ENCODE measurements at places on chromosomes 3 and 15. TPM values are rescaled to one million over a fixed set of nuclear protein-coding genes. Genes with fewer than 3 reads are reported as not detected.

DNA sequence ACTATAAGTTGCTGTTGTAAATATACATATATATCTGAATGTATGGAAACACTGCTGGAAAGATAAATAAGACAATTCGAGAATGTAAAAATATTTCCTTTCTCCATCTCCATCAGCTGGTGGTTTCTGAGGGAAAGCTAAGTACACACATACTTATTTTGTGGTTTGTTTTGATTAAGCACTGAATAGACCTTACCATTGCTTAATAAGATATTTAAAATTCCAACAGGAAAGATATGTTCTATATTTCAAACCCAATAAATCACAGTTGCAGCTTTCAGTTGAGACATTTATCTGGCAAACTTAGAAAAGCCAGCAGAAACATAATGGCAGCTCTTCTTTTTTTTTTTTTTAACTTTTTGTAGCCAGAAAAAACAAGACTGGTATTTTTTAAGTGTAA, 160.4 kb downstream of the VGLL3 start:
- peak; percentile 14 for DNase-seq

DNA sequence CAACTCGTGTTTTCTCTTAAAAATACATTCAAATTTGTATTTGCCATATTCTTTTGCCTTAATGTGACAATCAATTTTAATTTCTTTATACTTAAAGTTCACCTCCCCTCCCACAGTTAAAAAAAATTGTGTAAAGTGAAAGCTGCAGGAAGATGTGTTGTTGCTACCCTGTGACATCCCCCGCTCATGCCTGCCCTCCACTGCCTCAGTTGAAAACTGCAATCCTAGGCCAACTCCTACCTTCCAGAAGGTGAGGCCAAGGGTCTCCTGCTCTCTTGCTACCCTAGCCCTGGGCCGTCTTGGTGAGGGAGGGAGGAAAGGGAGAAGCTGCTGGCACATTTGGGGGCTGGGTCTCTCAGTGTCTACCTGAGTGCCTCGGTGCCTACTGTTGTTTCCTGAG, 57.0 kb upstream of the CMTM7 start:
- no peak for DNase-seq

GRCh38 chr15:95897651-95898050, 432.8 kb upstream of the NR2F2 start:
- DNase-seq = no peak

DNA sequence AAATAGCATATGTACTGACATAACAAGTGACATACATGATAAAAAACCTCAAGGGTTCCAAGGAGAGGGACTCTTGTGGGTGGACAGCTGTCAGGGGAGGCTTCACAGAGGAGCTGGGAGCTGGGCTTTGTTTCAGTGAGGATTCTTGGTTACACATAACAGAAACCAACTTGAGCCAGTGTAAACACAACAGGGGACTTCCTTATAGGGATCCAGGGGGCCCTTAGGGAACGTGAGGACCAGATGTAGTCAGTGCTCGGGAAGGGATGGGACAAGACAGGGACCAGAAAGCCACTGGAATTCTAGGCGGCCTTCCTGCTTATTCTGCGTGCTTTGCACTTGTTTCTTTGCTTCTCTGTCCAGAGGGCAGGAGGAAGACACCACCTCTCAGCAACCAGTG, 34.9 kb downstream of the SNAPC5 start:
- no peak for DNase-seq

DNA sequence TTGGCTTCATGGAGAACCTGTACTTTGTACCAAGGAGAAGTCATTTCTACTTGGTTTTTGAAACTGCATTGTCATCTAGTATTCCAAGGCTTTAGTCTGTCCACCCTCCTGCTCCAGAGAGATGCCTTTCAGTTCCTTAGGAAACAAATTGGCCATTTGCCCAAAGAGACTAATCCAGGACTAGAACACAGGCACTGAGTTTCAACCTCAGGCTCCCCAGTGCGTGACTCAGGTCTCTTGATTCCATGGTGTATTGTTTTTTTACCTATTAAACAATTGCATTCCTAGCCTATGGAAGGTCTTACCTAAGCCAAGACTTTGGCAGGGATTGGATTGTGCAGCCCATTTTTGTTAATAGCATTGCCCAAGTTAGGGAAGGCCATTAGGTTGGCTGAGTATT, 214.8 kb upstream of the CTDSPL start:
- peak; percentile 6 for DNase-seq

GRCh38 chr3:157542711-157543500, 39.7 kb upstream of the VEPH1 start:
- peak; percentile 48 for DNase-seq

DNA sequence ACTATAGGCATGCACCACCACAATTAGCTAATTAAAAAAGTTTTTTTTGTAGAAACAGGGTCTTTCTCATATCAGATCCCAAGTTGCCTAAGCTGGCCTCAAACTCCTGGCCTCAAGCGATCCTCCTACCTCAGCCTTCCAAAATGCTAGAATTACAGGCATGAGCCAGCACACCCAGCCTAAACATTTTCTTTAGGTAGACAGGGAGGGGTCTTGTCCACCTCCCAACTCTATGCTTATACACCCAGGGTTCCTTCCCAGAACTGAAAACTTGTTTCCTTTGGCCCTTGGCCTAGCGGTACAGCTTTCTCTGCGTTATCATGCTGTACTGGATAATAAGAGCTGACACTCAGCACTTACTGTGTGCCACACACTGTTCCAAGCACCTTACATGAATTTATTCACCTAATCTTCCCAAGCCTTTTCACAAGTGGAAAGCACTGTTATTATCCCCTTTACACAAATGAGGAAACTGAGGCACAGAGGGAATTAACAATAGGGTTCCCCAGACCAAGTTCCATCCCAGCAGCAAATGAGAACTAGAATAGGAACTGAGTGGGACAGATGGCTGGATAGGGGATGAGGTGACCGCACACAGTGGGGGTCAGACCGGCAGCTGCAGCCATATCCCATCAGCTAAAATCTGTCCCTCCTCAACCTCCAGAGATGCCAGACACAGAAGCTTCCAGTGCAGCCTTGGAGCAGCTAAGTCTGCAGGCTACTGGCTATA, 150.8 kb downstream of the MEGF11 start:
- no peak for DNase-seq

- no peak for DNase-seq
These were observed 7.8 kb downstream of the SPSB4 start for GRCh38 chr3:141058996-141059395.

- DNase-seq = no peak
These were observed 4.8 kb downstream of the SMAD6 start for GRCh38 chr15:66706840-66707239.

DNA sequence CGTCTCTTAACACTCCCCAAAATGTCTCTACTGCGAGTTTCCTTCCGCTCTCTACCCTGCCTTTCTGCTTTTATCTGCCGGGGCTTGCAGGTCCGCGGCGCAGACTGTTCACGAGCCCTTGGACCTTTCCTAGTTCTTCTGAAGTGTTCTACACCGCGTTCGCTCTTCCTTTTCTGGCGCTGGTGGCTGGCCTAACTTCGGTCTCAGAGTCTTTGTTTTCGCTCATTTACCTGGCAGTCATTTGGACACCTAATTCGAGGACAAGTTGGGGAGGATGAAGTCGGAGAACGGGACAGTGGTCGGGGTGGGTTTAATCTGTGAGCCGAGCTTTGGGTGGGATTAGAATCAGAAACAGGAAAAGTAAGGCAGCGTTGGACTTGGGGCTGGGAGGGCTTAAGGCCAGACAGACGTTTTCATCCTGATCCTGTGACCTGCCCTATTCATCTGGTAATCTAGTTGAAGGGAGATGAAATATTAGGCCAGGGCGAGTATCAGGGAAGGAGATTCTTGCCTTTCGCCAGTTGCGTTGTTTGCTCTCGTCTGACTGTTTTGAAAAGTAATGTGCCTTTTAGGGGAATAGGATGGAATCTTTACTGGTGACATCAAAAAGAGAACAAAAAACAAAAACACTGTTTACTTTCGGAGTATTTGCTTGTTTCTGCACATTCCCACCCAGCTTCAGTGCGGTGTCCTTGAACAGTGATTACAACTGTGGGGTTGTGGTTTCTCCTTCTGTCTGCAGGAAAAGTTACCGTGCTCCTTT, 1.8 kb downstream of the DIPK2A start:
- peak; percentile 52 for DNase-seq

DNA sequence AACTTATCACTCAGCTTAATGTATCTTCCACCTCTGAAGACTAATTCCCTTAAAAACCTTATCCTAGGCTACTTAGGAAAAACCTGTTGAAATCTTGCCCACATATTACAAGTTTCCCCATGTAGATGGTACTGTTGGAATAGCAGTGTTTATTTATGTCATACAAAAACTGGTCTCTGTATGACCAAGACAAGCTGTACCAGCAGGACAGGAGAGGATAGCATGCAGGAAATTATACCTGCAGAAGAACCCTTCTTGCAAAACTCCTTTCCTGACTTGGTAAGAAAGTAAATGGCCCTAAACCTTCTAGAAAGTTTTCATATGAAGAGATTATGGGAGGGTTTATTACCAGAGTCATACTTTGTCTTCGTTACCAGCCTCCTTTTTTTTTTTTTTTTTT, 25.3 kb upstream of the RNF111 start:
- DNase-seq = no peak

Gene SCAANT1
- total RNA-seq = not detected

Gene RASGRP1
- total RNA-seq = 12.1 TPM

Gene AGBL1
- total RNA-seq = not detected

Gene INKA1
- 0.17 TPM for total RNA-seq

Gene COL6A6
- not detected for total RNA-seq

Gene ABTB1
- total RNA-seq = 5.4 TPM

Gene ADAMTS17
- total RNA-seq = 1.4 TPM

Measured in renal cortical epithelial cell (primary cell).